RWPE2 (cell line): ENCODE measurements at places on chromosomes 6 and 20.
A peak's percentile ranks its signal among the peaks of the same experiment; 100 is the strongest.

DNA sequence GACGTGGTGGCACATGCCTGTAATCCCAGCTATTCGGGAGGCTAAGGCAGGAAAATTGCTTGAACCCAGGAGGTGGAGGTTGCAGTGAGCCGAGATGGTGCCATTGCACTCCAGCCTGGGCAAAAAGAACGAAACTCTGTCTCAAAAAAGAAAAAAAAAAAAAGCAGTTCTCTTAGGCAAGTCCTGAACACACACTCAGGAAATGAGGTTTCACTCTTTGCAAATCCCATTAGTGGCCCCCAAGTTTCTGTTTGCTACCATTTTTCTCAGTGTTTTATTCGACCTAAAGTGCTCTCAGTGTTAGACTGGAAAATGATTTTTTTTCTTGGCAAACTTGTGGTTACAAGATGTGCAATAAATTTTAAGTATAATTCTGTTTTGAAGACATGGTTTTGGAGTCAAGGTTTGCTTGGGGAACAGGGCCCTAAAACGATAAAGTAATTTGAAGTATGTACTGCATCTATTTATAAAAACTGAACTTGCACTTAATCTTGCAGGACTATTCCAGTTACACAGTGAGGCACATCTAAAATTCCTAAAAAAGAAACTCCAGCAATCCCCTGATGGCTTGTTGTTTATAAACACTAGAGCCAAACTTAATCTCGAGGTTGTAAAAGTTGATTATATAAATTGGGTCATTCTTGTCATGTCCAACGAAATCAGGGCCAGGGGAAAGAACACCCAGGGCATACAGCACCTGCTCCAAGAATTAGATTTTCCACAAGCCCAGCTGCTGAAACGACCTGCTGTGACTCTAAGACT is 42.6 kb downstream of the MAP1LC3A start:
- no peaks in the 10 kb centered on the region for H3K4me1 ChIP-seq
- H3K36me3 ChIP-seq = peaks cover 8% of the 10 kb centered on the region

DNA sequence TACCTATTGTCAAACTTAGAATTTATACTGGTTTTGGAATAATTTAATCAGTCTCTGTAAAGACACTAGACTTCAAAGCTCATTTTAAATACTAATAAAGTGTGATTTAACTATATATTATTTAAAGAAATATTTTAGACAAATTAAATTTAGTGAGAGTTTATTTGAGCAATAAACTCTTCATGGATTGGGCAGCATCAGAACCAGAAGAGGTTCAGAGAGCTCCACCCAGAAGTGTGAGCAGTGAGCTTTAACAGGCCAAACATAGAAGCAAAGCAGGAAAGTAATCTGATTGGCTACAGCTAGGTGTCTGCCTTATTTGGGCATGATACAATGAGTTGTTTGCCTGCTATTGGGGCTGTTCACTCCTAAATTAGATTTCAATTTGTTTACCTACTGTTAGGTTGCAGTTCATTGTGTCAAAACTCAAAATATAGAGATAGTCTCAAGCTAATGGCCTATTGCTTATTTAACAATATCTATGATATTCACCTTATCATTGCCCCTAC is 355.1 kb upstream of the RNF217 start:
- no peak overlapping the region for H3K4me3 ChIP-seq
- H3K27ac ChIP-seq = no peak overlapping the region
- H3K27me3 ChIP-seq = no peaks in the 10 kb centered on the region
- H3K4me1 ChIP-seq = no peaks in the 10 kb centered on the region

DNA sequence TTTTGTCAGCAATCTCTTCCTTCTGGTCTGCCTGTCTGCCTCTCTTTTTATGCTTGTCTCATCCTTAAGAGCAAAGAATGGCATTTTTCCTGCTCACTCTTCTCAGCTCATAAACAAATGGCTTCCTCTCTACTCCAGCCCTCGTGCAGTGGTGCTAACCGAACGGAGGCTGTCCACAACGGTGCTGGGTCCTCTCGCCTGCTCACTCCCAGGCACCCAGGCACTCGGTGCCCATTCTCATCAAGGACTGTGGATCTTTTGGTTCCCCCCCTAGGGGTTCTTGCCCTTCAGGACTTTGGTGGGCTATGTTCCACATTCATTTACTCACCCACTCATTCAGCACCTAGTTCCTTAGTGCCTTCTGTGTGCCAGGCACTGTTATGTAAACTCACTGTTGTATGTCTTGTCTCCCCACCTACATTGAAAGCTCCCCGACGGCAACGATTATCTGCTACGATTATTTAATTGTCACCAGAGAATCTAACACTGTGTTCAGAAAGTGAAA is 113.9 kb downstream of the FYN start:
- H3K36me3 ChIP-seq = no peaks in the 10 kb centered on the region
- H3K27me3 ChIP-seq = no peaks in the 10 kb centered on the region
- no peak for DNase-seq
- H3K4me3 ChIP-seq = no peak overlapping the region

DNA sequence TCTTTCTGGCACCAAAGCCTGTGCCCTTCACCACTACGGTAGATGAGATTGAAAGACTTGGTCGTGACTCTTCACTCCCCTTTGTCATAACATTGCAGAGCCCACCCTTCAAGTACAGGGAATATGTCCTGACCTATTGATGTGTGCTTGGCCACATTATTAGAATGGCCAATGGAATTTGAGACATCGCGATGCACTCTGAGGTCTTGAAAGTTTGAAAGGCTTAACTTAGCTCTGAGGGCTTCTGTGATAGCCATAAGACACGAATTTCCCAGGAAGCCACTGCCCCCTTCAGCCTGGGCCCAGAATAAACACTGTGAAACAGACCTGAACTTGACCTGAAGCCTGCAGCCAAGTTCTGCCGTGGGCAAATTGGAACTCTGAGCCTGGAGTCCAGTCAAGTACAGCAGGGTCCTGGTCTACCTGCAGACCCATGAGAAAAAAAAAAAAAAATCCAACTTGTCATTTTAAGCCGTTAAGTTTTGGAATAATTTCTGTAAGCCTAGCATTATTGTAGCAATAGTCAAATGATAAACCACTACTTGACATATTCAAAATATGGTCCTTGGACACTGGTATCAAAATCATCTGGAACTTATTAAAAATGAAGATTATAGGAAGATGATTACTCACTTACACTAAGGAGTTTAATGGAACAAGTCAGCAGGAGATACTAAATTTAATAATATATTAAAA is 36.9 kb upstream of the TRAF3IP2 start:
- no peaks in the 10 kb centered on the region for H3K36me3 ChIP-seq
- no peaks in the 10 kb centered on the region for H3K4me1 ChIP-seq
- H3K27ac ChIP-seq = no peak overlapping the region

- H3K27ac ChIP-seq = no peak overlapping the region
- no peaks in the 10 kb centered on the region for H3K36me3 ChIP-seq
- no peak for DNase-seq
- no peaks in the 10 kb centered on the region for H3K27me3 ChIP-seq
- no peaks in the 10 kb centered on the region for H3K4me1 ChIP-seq
- H3K4me3 ChIP-seq = no peak overlapping the region
These were observed 204.6 kb downstream of the NKAIN2 start for GRCh38 chr6:124008000-124008987.

- H3K4me3 ChIP-seq = no peak overlapping the region
- no peaks in the 10 kb centered on the region for H3K36me3 ChIP-seq
- no peaks in the 10 kb centered on the region for H3K4me1 ChIP-seq
- no peak for DNase-seq
- no peak overlapping the region for H3K27ac ChIP-seq
These were observed 138.0 kb downstream of the THBS2 start for GRCh38 chr6:169115632-169116031.

- peaks cover 8% of the 10 kb centered on the region; the same call in 1 of the 2 replicates for H3K36me3 ChIP-seq
- no peaks in the 10 kb centered on the region for H3K27me3 ChIP-seq
- DNase-seq = no peak
- no peaks in the 10 kb centered on the region for H3K4me1 ChIP-seq
- no peak overlapping the region for H3K4me3 ChIP-seq
- H3K27ac ChIP-seq = no peak overlapping the region
These were observed 68.0 kb downstream of the CYB5R4 start for GRCh38 chr6:83927470-83927869.

DNA sequence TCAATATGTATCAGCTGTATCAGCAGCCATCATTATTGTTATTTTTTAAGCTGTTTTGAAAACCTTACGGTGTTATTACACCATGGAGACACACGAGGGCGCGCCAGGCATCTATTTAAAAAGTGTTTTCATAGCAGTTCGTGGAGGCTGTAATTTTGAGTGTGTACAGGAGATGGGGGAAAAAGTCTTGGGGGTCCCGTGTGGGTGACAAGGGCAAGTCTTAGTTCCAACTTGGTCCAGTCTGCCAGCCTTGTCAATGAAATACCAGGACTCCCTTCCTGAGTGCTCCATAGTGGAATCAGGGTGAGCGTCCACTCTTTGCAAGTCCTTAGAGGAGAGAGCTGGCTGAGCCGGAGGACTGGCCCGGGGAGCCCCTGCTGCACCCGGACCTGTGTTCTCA is 43.3 kb downstream of the SLC2A10 start:
- no peaks in the 10 kb centered on the region for H3K36me3 ChIP-seq
- H3K4me1 ChIP-seq = peaks cover 5% of the 10 kb centered on the region
- no peak for DNase-seq
- H3K27ac ChIP-seq = no peak overlapping the region

GRCh38 chr20:34075647-34076046 is 36.4 kb downstream of the EIF2S2 start:
- H3K4me3 ChIP-seq = no peak overlapping the region
- H3K27ac ChIP-seq = no peak overlapping the region
- H3K27me3 ChIP-seq = no peaks in the 10 kb centered on the region
- peaks cover 68% of the 10 kb centered on the region for H3K36me3 ChIP-seq
- H3K4me1 ChIP-seq = no peaks in the 10 kb centered on the region

DNA sequence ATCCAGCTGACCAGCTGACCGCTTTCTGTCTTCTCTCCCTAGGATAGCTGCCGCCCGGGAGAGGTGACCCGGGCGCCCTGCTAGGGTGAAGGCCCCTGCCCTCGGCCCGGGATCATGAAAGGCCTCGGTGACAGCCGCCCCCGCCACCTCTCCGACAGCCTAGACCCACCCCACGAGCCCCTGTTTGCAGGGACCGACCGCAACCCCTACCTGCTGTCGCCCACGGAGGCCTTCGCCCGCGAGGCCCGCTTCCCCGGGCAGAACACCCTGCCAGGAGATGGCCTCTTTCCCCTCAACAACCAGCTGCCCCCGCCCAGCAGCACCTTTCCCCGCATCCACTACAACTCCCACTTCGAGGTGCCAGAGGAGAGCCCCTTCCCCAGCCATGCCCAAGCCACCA is 109.7 kb upstream of the MYL9 start:
- H3K4me1 ChIP-seq = no peaks in the 10 kb centered on the region
- no peak for DNase-seq
- H3K27ac ChIP-seq = no peak overlapping the region

DNA sequence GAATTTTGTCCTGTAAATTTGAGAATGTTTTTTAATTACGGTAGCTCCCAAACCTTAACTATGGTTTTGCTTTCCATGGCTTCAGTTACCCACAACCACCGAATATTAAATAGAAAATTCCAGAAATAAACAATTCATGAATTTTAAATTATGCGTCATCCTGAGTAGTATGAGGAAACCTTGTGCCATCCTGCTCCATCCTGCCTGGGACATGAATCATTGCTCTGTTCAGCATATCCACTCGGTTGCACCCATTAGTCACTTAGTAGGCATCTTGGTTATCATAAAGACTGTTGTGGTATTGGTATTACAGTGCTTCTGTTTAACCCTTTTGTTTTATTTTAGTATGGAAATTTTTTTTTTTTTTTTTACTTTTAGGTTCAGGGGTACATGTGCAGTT is 39.7 kb downstream of the KCNS1 start:
- DNase-seq = peak; percentile 98
- H3K27me3 ChIP-seq = no peaks in the 10 kb centered on the region
- no peak overlapping the region for H3K4me3 ChIP-seq

DNA sequence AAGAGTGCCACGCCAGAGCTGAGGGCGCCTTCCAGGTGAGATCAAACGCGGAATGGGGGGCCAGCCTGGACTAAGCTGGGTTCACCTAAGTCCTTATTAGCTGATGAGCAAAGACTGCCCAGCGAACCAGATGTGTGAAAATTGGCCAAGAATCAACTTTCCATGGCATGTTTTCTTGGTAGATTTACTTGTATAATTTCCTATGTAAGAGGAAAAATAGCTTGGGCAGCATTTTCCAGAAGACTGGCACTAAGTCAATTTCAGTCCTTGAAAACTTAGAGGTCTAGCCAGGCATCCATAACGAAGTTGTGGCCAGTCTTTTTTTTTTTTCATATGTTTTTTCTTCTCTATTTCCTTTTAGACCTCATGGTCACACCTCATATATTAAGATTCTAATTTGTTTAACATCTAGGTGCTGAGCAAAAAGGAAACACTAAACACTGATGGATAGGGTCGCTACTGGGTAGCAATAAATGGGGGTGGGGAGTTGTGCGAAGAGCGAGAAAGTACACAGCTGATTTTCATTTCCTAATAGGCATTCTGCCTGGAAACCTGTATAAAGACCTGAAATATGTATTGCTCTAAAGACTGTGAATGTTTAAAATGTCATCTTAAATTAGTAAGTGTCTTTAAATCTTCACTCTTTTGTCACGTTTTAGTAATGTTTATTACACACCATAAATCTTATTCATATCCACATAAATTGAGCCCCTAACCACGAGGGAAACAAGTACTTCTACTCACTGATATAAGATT is 188.8 kb downstream of the CD83 start:
- no peak overlapping the region for H3K27ac ChIP-seq
- no peak for DNase-seq
- H3K4me1 ChIP-seq = peaks cover 7% of the 10 kb centered on the region

- peaks cover 6% of the 10 kb centered on the region; the same call in 1 of the 2 replicates for H3K36me3 ChIP-seq
- peaks cover 39% of the 10 kb centered on the region for H3K4me1 ChIP-seq
- peak overlapping the region; percentile 97 for H3K27ac ChIP-seq
- no peak for DNase-seq
- H3K4me3 ChIP-seq = no peak overlapping the region
These were observed 42.2 kb downstream of the C6orf132 start for GRCh38 chr6:42100029-42100901.

- H3K27me3 ChIP-seq = no peaks in the 10 kb centered on the region
- no peaks in the 10 kb centered on the region for H3K36me3 ChIP-seq
- H3K4me3 ChIP-seq = no peak overlapping the region
- H3K27ac ChIP-seq = no peak overlapping the region
- peaks cover 7% of the 10 kb centered on the region for H3K4me1 ChIP-seq
- no peak for DNase-seq
These were observed 40.6 kb upstream of the NFATC2 start for GRCh38 chr20:51583073-51583472.

- no peak for DNase-seq
- no peak overlapping the region for H3K4me3 ChIP-seq
- no peaks in the 10 kb centered on the region for H3K27me3 ChIP-seq
- peaks cover 8% of the 10 kb centered on the region; the same call in 1 of the 2 replicates for H3K36me3 ChIP-seq
- no peaks in the 10 kb centered on the region for H3K4me1 ChIP-seq
- no peak overlapping the region for H3K27ac ChIP-seq
These were observed 289.7 kb downstream of the UTRN start for GRCh38 chr6:144574796-144575195.

DNA sequence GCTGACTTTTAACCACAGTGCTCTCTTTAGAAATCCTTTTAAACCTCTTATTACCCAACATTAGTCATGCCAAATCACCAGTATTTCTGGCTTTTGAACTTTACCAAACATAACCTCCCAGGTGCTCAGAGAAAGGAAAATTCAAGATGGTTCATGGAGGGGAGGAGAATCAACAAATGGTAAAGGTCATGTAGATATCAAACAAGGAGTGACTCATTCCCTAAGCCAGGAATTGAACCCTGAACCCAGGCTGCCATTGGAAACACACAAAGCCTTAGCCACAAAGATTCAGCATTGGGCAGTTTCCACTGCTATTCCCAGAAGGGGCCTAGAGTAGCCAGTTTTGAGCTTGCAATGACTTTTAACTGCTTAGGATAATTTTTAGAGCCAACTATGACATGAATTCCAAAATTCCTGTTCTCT is 21.6 kb upstream of the ENTPD6 start:
- no peak overlapping the region for H3K4me3 ChIP-seq
- peaks cover 16% of the 10 kb centered on the region for H3K4me1 ChIP-seq
